Activated T-cell treated with anti-CD3 and anti-CD28 coated beads for 1 hour (primary cell): ENCODE measurements at places on chromosomes 13 and 19.

DNA sequence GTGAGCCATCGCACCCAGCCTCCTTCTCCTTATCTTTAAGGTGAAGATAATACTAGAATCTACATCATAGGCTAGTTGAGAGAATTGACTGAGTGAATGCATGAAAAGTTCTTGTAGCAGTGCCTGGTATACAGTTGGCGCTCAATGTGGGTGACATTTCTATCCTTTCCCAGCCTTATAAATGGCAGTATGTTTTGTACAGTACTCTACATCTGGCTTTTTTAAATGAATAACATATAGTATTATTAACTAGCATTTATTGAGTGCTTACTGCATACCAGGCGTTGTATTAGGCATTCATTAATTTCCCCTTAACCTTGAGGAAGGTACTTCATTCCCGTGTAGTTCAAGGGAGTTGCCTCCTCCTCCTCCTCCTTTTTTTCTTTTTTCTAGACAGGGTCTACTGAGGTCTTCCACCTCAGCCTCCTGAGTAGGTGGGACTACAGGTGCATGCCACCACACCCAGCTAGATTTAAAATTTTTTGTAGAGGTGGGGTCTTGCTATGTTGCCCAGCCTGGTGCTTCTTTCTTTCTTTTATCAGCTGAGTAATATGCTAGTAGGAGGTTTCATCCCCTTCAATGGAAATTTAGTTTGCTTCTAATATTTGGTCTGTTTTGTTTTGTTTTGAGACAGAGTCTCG lies 2.8 kb downstream of the C5AR1 start:
- DNase-seq, result no peak

GRCh38 chr13:32535115-32535514 lies 3.5 kb downstream of the N4BP2L2 start:
- no peak for DNase-seq

GRCh38 chr13:78680115-78680561 lies 21.2 kb upstream of the OBI1 start:
- DNase-seq, result no peak

- DNase-seq, result no peak
Observed at GRCh38 chr19:20162821-20163220, 4.2 kb upstream of the ZNF486 start.

DNA sequence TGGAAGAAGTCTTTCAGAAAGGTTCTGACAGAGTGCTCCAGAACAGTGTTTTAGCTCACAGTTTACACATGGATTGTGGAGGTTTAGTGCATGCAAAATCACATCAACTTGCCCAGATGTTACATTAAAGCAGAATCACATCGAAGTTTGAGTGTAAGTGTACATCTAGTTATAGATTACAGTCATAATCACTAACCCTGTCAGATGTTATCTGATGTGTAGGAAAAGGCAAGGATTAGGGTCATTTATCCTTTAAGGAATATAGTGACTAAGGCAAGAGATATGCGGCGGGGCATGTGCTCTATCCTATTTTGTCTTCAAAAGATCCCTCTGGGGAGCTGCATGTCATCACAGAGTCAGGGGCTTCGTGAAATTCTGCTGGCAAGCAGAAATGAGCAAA lies 66.9 kb downstream of the CYSLTR2 start:
- DNase-seq, result no peak

DNA sequence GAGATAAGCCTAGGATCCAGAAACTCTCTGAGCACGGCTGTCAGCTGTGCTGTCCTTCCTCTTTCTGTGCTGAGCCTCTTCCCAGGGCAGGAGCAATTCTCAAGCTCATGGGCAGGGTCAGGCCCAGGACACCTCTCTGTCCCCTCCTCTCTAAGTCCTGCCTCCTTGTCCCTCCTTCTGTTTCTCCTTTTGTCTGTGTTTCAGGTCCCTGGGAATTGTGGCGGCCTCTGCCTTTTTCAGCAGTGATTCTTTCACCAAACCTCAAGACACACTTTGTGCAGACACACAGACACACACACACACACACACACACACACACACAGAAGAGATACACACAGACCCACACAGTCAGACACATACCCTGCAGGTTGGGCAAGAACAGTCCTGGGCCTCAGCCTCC lies at the start of gene PSG1:
PSG1 (minus strand) TSS at position 101 of the 400 bp plus-strand sequence. CDS start 132 bp downstream, outside the sequence.
- no peak for DNase-seq

DNA sequence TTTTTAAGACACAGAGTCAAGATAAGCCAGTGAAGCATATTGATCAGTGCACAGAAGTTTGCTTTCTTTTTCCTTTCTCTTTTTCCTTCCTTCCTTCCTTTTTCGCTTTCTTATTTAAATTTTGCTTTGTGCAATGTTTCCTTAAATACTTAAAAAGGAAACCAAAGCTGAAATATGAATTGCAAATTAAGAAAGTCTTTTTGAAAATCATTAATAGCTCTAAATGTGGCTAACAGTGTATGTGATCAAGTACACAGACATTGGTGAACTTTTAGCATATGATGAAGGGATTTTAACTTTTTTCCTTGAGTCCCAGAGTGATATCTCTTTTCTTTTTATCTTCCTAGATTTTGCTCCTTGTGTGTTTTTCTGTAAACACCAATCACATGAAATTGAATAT lies 1356.9 kb upstream of the PRR20A start:
- DNase-seq, result no peak

DNA sequence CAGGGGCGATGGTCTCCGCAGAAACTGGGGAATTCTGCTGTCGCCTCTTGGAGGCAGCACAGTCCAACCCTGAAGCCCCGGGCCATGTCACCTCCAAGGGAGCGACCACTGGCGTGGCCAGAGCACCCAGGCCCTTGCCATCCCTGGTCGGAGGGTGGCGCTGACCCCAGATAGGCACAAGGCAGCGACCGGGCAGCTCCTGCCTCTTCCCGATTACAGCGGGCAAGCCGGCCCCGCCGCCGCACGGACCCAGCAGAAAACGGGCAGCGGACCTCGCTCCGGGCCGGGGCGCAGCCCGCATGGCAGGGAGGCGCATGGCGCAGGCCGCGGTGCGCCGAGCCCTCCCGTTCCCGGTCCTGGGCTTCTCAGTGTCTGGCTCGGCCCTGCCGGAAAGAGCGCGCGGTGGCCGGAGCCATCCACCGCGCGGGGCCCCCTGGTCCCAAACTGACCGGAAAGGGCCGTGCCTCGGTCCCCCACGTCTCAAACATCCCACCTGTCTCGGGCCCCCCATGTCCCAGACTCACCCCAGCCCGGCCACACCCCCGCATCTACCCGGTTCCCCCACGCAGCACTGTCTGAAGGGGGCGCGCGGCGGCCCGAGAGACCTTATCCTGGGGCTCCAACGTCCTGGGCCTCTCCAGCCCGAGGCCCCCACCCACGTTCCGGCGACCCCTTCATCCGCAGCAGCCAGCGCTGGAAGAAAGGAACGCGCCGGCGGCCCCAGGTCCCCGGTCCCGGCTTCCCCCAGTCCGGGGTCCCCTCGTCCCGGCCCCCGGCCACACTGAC lies 727 bp downstream of the CERS1 start:
- no peak for DNase-seq

GRCh38 chr13:42986176-42986574 lies 5.9 kb downstream of the EPSTI1 start:
- no peak for DNase-seq

- peak; percentile 46 for DNase-seq
Observed at GRCh38 chr13:20160306-20161274, at the start of gene GJA3. Gene GJA3, minus strand, starts transcription at chr13:20161052. Its CDS starts 17,764 bp downstream, at chr13:20143288.

GRCh38 chr19:42250183-42250665 lies 4.7 kb downstream of the ERF start:
- no peak for DNase-seq

DNA sequence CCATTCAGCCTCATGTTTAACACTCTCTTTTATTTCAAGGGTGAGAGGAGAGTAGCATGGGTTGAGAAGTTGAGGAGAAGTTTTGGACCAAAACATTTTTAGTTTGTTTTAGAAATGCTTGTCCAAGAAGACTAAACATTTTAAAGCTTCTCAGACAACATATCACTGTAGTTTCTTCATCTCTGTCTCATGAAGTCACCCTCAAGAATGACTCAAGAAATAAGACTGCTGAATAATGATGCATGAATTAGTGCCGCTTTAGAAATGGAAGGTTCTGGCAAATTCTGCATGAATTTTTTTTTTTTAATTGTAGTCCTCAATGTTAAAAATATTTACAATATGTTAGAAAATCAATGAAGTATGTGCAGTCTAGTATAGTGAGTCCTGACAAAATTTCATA lies 422.7 kb upstream of the ARGLU1 start:
- DNase-seq, result no peak

- no peak for DNase-seq
Observed at GRCh38 chr13:27973291-27973690, 4.2 kb upstream of the CDX2 start.

GRCh38 chr19:54420383-54421168 lies 5.3 kb downstream of the TTYH1 start:
- DNase-seq, result no peak

- peak; percentile 18 for DNase-seq
Observed at GRCh38 chr19:17687857-17688784, at the start of gene UNC13A. Gene UNC13A, minus strand, starts transcription at chr19:17688354. Its CDS starts 155 bp downstream, at chr19:17688199.

DNA sequence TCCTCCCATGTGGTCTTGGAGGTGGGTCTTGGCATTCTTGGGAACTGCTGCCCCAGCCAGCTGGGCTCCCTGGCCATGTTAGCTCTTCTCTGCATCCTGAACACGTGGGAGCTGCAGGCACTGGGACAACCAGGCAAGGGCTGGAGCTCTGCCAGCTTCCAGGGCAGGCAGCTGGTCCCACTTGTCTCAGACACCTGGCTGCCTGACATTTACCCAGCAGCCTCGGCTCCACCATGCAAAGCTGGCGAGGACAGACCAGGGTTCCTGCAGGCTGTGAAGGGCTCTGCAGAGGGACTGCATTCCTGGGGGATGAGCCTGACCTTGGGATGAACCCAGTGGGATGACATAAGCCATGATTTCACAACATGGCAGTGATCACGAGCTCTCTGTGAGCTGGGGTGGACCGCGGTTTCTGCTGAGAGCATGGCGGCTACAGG lies 99.0 kb upstream of the TSHZ3 start:
- no peak for DNase-seq

GRCh38 chr13:73872397-73872796 lies 261.8 kb downstream of the KLF12 start:
- DNase-seq, result no peak

GRCh38 chr19:51024924-51025323 lies 1.5 kb downstream of the KLK11 start:
- no peak for DNase-seq

DNA sequence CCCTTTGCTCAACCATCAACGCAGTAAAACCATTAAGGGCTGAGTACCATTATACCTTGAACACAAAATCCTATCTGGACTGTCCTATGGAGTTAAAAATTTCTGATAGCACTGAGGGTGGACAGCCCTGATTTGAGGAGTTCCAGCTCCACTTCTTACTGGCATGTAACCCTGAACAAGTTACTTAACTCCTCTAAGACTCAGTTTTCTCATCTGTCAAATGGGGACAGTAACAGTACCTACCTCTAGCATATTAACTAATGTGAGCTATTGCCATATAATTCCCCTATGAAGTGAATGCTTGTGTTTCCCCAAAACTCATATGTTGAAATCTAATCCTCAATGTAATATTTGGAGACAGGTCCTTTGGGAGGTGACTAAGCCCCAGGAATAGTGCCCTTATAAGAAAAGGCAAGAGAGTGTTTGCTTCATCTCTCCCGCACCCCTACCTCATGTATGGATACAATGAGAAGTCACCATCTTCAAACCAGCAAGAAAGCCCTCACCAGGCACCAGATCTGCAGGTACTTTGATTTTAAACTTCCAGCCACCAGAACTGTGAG lies 61.9 kb upstream of the DOCK9 start:
- DNase-seq, result no peak

GRCh38 chr13:63586467-63586866 lies 2170.8 kb upstream of the PCDH20 start:
- DNase-seq, result no peak

DNA sequence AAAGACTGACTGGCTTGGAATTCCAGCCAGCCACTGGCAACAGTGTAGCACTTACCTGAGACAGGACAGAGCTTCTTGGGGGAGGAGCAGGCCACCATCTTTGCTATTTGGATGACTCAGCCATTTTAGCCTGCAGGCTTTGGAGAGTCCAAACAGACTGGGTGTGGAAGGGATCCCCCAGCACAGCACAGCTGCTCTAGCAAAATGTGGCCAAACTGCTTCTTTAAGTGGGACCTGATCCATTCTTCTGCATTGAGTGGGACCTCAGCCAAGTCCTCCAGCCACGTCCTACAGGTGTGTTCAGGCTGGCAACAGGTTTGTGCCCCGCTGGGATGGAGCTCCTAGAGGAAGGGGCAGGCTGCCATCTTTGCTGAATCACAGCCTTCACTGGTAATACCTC lies 80.0 kb downstream of the NDFIP2 start:
- no peak for DNase-seq

DNA sequence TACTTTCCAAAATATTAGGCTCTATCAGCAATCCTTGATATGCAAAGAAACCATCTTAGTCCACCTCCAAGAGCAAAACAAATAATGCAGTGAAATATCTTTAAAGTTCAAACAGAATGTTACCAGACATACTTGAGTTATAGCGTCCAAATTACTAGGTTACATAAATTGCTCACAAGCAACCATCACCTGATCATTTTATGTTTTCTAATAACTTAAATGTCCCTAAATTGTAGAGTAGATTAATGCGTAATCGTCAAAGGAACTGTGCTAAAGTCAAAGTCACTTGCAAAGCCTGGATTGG lies 350.6 kb upstream of the ARGLU1 start:
- no peak for DNase-seq
